Activated naive CD4-positive, alpha-beta T cell treated with Interleukin-2 at 50 U/mL for 16 hours (primary cell): ENCODE measurements at places on chromosomes 5 and 9.

DNA sequence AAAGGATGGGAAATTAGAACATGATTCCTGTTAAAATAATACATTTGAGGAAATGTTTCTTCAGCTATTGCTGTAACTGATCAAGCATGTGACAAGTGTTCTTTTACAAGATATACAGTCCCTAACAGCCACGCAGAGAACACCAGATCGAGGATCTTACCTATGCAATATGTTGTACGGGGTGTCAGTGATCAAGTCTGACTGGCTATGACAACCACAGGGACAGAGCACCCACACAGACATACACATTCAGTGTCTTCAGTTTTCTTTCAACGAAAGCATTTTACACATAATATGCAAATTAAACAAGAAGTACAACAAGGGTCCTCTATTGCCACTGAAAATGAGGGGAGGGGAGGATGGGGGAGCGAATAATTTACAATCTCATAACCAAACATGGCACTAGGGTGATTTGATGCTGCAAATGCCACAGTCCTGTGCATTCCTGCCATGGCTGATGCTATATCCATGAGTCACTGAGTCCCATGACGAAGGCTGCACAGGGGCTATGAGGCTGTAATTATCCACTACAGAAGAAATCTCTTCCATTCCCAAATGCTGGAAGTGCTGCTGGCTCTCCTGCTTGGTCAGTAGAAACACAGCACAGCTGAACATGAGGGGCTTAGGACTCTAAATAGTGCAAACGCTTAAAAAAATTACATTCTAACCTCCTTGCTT is 118.2 kb downstream of the KLHL3 start:
- DNase-seq = no peak

GRCh38 chr9:108119530-108120113 is 630.1 kb upstream of the KLF4 start:
- DNase-seq = no peak

DNA sequence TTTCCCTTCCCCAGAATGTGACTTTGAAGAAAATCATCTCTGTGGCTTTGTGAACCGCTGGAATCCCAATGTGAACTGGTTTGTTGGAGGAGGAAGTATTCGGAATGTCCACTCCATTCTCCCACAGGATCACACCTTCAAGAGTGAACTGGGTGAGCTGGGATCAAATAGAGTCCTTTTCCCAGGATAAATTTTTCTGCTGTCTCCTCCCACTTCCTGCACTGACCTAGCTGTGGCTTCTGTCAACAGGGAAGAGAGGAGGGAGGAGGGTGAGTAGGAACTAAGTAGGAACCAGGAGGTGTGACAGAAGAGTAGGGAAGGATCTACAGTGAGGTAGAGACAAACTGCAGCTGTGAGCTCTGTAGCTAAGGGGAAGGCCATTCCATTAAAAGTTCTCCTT is 69.3 kb downstream of the MAMDC2 start:
- no peak for DNase-seq

- DNase-seq = no peak
These were observed 824.0 kb upstream of the ARRDC3 start for GRCh38 chr5:92207151-92207550.

DNA sequence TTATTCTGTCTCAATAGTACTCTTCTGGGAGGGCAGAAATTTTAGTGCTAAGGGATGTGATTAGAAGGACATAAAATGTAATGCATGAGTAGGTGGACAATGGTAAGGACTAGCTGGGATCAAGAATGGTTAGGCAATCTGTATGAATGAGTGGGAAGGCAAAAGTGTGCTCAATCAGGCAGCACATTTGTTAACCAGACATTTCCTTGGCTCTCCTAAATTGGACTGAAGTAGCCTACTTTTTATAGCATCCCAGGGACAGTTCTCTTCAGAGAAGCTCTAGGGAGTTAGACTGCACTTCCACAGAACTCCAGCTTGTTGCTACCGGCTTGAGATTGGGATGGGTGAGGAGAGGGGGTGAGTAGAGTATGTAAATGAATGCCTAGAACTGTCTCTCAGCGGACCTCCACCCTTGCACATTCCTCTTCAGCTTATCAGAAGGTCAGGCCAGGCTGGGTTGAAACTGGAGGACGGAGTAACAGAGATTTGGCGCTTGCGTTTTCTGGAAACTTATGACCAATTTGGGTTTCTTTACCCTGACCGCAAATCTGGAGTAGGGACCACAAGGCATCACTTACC is 19.0 kb upstream of the ARL14EPL start:
- no peak for DNase-seq

- no peak for DNase-seq
These were observed 143.6 kb upstream of the EFNA5 start for GRCh38 chr5:107814183-107814827.

DNA sequence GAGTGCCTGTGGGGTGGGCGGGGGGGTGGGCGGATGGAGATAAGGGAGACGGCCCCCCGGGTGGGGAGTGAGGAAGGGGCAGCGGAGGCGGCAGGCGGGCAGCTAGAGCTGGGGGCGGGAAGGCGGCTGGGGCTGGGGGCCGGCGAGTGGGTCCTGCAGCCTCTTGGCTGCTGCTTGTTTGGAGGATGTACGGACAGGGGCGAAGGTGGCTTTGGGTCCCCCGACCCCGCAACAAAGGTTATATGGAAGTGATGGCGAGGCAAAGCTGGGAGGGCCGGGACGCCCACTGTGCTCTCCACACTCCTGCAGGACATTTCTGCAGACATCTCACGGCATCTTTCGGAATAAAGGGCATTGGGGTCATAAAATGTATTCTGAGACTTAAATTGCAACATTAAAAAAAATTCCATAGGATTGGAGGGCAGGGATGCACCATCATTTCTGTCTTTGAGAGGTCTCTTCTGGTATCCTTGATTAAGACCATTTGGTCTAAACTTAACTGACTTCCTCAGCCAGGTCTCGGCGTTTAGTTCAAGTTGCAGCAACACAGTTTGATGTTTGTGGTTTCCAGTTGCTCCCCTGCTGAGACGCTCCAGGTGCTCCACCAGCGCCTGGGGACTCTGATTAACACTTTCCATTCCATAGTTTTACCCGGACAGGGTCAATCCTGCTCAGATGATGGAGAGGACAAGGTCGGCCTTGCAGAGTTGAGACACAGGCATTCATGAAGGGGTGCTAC is 101.6 kb upstream of the SSBP2 start:
- DNase-seq = no peak

DNA sequence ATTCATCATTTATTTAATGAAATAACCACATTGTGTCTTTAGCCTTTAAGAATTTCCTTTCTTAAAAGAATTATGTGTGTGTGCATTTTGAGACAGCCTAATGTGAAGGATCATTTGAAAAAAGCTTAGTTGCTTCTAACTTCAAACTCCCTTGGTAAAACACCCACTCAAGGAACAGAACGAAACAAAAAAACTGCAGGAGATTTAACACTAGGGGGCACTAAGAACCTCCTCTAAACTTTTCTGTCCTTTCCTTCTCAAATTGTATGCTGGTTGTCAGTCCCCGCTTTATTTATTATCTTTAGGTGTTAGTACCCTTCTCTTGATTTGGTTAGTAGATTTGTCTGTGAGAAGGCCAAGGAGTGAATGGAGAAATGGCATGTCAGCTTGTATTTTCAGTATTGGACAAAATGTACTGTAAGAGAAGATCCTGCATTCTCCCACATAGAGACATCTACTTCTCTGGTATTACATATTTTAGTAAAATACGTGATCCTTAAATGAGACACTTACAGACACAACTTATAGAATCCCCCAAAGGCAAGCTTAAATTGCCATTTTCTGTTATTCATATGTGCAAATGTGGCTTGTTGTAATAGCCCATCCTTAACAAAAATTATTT is 229.7 kb downstream of the MRPS30 start:
- no peak for DNase-seq

DNA sequence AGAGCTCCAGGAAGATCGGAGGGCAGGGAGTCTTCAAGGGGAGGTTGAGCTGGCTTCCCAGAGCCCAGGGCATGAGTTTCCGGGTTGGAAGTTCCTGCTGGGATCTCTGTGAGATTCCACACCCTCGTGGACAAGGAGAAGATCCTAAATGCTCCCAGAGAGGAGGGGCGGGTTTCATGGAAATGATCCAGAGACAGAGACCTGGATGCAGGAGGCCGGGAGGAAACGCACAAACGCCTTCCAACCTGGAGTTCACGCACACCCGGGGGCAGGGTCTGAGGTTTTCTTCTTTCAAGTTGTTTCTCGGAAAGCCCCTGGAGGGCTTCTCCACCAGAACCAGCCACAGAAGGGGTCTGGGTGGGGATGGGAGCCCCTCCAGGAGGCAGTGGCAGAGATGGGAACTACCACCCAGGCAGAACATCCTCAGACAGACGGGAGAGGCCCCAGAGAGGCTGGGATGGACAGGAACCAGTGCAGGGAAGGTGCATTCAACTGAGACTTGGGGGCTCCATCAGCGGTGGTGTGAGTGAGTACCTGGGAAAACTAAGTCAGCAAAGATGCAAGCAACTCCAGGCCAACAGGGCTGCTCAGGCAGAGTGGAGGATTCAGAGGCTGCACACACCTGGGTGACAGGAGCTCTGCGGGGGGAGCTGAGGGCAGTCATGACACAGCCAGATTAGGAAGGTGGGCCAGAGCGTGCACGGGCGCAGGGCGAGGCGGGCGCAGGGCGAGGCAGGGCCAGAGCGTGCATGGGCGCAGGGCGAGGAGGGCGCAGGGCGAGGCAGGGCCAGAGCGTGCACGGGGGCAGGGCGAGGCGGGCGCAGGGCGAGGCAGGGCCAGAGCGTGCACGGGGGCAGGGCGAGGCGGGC is 52.1 kb upstream of the EXOC3 start:
- DNase-seq = no peak

- no peak for DNase-seq
These were observed 32.9 kb downstream of the ZMAT2 start for GRCh38 chr5:140733098-140733497.

GRCh38 chr9:87263291-87263690 is 234.4 kb upstream of the DAPK1 start:
- no peak for DNase-seq
